ENCODE measurements at places on chromosomes 3 and 15.

GRCh38 chr3:189773056-189773455, 141.9 kb downstream of the TP63 start:
- no peak for DNase-seq

GRCh38 chr3:57230006-57230405, 2.5 kb downstream of the APPL1 start:
- DNase-seq = no peak

DNA sequence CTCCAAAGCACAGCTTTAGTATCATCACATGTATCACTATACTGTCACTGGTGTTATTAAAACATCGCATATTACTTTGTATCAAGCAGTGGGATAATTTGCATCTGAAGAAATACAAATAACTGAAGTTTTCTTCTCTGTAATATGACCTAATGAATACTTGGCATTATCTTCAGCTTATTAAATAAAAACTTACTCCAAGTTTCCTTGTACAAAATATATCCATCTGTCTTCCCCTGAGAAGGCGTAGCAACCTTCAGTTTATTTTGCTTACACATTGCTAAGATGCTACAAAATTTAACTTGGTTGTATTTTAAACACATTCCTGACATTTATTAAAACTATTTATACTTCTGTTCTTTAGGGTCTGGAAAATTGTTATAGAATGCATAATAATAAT, 13.7 kb downstream of the FGF7 start:
- DNase-seq = no peak

GRCh38 chr15:21261396-21261964, 178.8 kb downstream of the POTEB3 start:
- DNase-seq = no peak

DNA sequence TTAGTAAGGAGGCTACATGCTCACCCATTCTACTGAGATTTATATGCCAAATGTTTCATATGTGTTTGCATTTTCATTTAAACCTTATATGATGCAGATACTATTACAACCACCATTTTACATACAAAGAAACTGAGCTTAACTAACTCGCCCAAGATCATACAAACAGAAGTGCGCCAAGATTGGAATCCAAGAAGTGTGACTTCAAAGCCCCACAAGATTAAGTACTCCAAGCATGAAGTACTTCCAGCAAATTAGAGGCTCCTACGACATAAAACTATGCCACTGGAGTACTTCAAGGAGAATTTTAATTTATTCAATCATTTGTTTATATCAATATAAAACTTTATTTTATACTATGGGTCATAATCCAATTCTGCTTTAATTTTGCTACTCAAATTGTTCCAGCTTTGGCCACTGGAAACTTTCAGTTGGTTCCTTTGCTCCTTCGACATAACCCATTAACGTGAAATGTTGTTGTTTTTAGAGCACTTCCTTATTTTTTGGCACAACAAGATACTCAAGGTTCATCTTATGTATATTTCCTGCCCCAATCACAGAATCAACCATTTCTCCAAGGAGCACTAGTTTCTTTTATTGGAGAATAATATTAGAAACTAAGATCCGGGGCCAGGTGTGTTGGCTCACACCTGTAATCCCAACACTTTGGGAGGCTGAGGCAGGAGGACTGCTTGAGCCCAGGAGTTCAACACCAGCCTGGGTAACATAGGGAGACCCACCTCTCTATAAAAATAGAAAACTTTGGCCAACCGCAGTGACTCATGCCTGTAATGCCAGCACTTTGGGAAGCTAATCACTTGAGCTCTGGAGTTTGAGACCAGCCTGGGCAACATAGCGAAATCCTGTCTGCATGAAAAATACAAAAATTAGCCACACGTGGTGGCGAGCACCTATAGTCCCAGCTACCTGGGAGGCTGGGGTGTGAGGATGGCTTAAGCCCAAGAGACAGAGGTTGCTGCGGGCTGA, 10.4 kb downstream of the INO80 start:
- DNase-seq = no peak

- no peak for DNase-seq
These were observed 160.6 kb upstream of the POU1F1 start for GRCh38 chr3:87436781-87437543.

GRCh38 chr3:164458986-164459385, 619.3 kb downstream of the SI start:
- no peak for DNase-seq

- no peak for DNase-seq
These were observed 101.1 kb downstream of the TOP2B start for GRCh38 chr3:25563601-25564000.

GRCh38 chr3:89266074-89266473, 158.7 kb downstream of the EPHA3 start:
- DNase-seq = no peak

DNA sequence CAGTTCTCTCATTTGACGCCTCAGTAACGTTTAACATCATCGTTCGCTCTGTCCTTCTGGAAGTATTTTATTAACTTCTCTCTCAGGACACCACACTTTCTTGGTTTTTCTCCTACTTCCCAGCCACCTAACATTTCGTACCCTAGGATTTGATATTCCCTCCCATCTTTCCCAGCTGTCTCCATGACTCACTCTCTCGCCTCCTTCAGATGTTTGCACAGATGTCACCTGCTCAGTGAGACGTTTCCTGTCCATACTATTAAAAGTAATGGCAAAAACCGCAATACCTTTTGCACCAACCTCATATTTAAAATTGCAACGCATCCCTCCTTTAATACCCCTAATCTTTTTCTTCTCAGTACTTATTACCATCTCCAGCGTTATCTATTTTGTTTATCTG, 62.1 kb upstream of the SPRED1 start:
- no peak for DNase-seq

- DNase-seq = no peak
These were observed 1.3 kb upstream of the TMIE start for GRCh38 chr3:46699676-46700523.

GRCh38 chr15:91867581-91868026, 14.1 kb downstream of the SLCO3A1 start:
- DNase-seq = no peak
